ENCODE measurements at places on chromosomes 6 and 20.

DNA sequence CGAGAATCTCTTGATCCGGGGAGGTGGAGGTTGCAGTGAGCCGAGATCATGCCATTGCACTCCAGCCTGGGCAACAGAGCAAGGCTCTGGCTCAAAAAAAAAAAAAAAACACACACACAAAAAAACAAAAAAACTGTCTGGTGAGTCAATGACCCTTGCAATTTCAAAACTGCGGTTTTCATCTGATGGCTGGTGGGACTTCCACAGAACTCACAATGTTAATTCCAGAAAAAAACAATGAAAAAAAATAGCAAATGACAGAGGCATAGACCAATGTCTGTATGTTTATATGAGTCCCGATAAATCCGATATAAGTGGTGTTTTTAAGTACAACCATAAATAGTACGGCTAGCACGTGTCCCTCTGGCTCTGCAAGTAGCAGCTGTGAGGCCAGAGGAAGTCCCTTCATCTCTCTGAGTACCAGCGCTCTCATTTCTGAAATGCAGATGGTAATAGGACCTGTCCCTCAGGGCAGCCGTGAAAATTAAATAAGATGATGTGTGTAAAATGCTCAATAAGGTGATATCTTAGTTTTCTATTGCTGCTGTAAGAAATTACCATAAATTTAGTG lies 21.9 kb upstream of the PTPN1 start:
- DNase-seq = no peak

DNA sequence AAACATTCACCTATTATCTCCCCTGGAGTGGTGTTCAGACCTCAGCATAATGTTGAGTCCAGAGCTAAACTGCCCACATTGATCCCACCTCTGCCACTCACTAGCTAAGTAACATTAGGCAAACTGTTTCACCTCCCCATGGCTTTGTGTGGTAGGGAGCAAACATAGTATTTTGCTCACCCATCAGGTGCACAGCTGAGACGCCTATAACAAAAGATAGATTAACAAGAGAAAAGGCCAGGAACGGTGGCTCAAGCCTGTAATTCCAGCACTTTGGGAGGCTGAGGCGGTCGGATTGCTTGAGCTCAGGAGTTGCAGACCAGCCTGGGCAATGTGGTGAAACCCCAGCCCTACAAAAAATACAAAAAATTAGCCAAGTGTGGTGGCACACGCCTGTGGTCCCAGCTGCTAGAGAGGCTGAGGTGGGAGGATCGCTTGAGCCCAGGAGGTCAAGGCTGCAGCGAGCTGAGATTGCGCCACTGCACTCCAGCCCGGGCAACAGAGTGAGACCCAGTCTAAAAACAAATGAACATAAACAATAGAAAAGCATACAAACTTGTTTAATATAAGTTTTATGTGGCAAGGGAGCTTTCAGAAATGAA lies 91.6 kb downstream of the MAP3K7 start:
- no peak for DNase-seq

DNA sequence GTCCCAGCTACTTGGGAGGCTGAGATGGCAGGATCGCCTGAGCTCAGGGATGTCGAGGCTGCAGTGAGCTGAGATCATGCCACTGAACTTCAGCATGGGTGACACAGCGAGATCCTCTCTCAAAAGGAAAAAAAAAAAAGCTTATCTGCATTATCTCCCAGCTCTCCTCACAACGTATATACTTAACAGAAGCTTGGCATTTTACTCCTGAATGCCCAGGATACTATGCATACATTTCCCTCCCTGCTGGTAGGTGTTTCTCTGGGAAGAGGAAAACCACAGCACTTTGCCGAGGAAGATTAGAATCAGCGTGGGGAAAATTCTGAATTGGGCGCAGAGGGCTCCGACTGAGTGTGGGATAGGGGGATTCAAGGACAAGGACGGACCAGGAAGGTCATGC lies 800.6 kb downstream of the DHX35 start:
- no peak for DNase-seq

GRCh38 chr6:34658605-34659265 lies 37.8 kb downstream of the ILRUN start:
- DNase-seq = no peak

- DNase-seq = no peak
Measured at GRCh38 chr20:58277578-58278472, 31.7 kb upstream of the RAB22A start.

DNA sequence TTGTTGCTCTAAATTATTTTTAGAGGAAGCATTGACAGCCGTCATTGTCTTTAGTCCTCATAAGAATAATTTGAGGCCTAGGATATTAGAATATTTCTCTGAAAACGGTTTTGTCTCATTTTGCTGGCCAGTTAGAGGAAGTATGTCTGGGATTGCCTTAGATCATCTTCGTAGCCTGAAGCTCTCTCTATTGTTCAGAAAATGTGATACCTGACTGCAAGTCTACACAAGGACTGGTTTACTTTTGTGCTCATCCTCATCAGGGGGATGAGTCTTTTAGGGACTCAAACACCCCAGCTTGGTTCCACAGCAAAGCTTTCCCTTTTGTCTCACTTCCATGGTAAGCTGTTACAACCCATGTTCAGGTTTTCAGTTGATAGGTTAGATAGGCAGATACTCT lies 141.8 kb downstream of the FARS2 start:
- DNase-seq = no peak

- no peak for DNase-seq
Measured at GRCh38 chr20:6636209-6637159, 131.0 kb upstream of the BMP2 start.

DNA sequence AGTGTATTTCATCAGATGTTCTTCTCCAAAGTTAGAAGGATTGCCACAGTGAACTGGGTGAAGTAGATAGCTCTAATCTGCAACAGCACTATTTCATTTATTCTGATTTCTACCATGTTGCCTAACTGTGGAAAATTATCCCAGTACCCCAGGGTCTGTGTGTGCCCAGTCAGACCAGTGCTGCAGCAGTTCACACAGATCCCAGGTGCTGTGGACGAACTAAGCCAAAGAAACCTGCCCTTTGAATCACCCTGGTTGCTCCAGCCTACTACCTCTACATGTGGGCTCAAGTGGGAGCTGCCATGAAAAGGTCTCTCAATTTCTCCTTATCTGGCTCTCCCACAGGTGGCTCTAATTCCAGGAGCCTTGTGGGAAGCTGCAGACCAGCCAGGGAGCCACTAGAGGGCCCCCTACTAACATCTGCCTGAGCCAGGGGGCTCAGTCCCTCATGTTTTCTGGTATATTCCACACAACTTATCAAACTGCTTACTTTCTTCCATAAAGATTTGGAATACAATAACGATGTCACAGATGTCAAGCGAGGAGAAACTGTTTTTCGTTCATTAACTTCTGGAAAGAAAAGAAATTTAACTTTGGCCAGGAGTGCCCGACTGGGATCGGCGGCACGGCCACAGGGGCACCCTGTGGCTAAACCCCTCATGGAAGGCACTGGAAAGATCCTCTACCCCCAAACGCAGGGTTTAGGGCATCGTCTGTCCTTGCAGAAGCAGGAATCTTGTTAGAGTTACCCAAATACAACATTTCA lies 31.6 kb upstream of the LY86 start:
- peak; percentile 29 for DNase-seq

Data from progenitor cell of endocrine pancreas (in vitro differentiated cells).